ENCODE measurements at places on chromosomes 7 and 10.

- DNase-seq, result no peak
These were observed 244.8 kb upstream of the PPP2R2D start for GRCh38 chr10:131656009-131656408.

DNA sequence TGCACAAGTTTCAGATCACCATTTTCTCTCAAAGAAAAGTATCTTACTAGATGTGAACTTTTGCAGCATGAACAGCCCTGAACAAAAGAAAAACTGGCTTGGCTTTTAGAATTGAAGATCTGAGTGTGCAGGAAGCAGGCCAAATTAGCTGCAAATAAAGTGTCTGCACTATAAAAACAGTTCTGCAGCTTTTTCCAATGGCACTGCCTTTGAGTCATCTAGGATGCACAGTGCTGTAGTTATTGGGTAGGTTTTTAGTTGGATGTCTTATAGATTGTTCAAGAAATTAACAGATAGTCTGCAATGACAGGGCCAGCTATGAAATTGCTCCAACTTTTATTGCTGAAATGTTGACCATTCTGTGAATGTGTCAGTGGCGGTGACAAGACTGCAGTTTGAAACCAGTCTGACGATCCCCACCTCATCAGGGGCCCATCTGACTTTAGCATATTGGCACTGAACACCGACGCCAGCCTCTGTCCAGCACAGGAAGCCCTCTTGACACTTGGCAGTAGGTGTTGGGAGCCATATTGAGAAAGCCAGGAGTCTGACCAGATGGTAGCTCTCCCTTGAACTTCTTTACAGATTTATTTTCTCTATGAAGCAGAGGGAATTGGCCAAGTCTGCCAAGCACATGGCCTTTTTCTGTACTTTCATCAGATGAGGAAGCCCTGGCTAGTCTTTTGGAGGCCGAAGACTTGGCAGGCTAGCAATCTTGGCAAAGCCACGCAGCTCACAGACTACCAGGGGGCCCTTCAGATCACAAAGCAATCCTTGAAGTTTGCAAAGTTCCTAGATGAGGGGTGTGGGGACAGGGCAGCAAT, 490.6 kb downstream of the NEBL start:
- no peak for DNase-seq

- DNase-seq, result no peak
These were observed 25.9 kb upstream of the GOT1 start for GRCh38 chr10:99456207-99456930.

- DNase-seq, result no peak
These were observed 276.5 kb upstream of the TEX47 start for GRCh38 chr7:89072081-89072480.

- no peak for DNase-seq
These were observed 202.8 kb upstream of the MKLN1 start for GRCh38 chr7:131124867-131125266.

- peak; percentile 88 for DNase-seq
These were observed 72.0 kb downstream of the SLC37A3 start for GRCh38 chr7:140326116-140326928.

DNA sequence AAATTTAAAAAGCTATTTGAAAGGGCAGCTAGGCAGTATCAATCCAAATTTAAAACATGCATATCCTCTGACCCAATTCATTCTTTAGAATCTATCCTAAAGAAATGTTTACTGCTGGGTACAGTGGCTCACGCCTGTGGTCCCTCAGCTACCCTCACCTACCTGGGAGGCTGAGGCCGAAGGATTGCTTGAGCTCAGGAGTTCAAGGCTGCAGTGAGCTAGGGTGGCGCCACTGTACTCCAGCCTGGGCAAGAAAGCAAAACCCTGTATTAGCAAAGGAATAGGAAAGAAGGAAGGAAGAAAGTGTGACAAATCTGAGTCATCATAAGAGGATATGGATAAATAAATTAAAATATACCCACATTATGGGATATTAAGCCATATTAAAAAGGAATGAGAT, 36.3 kb downstream of the C7orf33 start:
- no peak for DNase-seq

DNA sequence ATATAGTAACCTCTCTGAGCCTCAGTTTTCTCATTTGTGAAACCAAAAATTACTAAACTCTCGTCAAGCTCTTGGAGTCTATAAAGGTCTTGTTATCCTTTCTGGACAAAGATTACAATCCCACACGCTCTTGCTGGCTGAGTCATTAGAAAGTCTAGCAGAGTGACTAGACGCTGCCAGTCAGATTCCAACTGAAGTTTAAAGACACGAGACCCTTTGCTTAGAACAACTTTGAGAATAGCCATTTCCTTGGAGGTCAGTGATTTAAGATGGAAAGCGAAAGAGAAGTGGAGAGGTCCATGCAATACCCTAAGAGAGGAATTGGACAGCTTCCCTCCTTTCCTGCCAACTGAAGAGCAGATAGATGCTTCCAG, 119.5 kb downstream of the APBB1IP start:
- peak; percentile 70 for DNase-seq

DNA sequence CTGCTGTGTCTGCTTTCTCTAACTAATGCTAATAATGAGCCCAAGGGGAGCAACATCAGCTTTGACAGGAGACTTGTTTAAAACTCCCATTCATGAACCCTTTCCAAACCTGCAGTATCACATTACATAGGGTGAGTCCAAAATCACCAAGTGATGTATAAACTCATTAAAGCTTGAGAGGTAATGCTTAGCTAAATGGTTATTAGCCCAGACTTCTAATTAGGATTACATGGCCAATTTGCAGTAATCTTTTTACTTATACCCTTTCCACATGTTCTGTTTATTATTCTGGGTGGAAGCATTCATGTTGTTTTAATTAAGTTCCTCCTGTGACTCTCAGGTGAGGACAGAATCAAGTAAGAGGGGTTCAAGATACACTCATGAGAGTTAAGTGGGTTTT, 17.5 kb downstream of the ZNF138 start:
- no peak for DNase-seq

Measured in GM03348 (cell line).